AG10803 (cell line): ENCODE measurements at places on chromosomes 1 and 21.

DNA sequence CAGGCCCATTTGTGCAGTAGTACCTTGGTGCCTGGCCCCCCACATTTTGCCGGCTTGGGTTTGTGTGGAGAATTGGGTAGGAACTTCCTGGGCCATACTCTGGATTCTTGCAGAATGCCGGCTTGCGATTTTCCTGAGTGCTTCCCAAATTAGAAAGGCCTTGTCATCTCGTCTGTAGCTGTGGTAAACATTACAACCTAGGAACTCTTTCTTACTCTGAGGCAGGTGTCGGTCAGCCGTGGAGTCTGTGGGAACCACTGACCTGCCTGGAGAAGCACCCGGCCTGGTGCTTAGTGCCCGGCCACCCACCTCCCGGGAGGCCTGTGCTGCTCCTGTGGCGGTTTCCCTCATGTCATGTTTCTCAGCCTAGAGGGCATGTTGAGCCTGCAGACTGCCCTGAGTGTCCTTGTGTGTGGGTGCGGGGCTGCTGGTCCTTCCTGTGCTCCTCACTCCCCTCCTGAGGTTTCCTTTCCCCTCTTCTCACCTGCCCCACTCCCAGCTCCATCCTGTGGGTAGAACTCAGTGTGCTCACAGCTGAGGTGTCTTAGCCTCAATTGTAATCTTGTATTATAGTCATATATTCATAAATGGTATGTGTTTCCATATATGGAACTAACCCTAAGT, 64.7 kb downstream of the S100B start:
- DNase-seq = no peak

DNA sequence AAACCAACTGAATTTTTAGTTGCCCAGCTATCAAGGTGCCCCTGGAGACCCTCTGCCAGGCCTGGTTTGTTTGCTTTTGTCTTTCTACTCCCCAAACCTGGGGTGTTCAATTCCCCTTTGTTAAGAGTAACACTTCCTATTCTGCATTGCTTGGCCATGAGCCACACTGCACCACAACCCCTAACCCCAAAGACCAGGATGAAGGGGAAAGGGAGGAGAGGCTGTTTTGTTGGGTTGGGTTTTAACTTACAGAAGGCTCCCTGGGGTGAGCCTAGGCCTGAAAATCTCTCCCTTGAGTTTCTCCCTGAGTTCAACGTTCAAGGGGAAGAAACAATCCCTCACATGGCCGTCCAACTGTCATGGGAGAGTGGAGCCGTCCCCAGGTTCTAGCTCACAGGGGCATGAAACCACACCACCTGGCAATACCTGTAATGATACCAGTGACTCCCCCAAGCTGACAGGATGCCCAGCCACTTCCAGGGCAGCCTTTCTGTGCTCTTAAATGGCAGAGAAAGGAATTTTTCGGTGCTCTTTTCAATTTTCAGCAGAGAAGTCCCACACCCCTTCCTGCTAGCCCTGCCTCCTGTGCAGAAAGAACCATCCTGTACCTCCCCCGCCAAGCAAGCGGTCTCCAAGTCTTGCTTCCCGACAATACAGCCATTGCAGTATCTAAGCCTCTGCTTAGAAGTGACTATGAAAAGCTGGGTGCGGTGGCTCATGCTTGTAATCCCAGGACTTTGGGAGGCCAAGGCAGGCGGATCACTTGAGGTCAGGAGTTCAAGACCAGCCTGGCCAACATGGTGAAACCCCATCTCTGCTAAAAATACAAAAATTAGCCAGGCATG, 14.9 kb downstream of the SLC45A3 start:
- no peak for DNase-seq

GRCh38 chr21:32360401-32360975, 32.3 kb downstream of the URB1 start:
- DNase-seq = no peak

GRCh38 chr1:150829751-150830150, 21.7 kb upstream of the CTSK start:
- no peak for DNase-seq

GRCh38 chr1:35569936-35570335, 3.2 kb upstream of the TFAP2E start:
- no peak for DNase-seq
